Keratinocyte (primary cell): ENCODE measurements at places on chromosomes 3 and 15. TPM values are rescaled to one million over a fixed set of nuclear protein-coding genes. Genes with fewer than 3 reads are reported as not detected.

DNA sequence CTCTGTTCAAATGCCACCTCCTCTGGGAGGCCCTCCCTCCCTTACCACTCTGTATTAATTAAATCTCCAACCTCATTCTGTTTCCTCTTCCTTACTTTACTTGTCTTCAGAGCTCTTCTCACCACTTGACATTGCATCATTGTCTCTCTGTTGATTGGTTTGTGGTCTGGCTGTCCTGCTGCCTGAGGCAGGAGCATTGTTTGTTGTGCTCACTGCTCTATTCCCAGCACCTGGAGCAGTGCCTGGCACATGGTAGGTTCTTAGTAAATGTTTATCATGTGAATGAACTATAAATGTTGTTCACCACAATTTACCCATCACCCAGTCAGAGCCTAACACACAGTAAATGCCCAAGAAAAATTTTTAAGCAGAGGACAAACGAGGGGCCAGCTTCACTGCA, 6.7 kb upstream of the BFSP2 start:
- H3K4me3 ChIP-seq: no peak overlapping the region
- H3K4me1 ChIP-seq: no peaks in the 10 kb centered on the region
- H3K27ac ChIP-seq: no peak overlapping the region
- H3K36me3 ChIP-seq: no peaks in the 10 kb centered on the region
- H3K27me3 ChIP-seq: no peaks in the 10 kb centered on the region

Gene CLN6
- polyA plus RNA-seq: 26.7 to 36.3 TPM (median 33.0 TPM) in 3 replicates

DNA sequence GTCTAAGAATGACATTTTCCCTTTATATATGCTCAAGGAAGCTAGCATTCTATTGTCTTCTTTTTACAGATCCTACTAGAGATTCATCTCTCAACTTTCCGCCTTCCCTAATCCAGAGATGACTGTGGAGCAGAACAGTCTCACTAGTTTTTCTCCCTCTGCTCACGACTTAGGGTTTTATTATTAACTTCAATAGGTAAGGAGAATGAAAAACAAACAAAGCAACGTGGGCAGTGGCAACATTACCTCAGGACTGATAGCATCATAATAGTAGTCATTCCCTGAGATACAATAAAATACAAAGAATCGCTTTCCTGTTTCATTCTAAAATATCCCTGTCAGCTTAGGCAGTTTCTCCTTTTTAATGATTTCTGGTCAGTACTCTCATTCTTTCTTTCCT, 154.3 kb upstream of the PLAAT1 start:
- no peak for DNase-seq
- no peak overlapping the region for H3K4me3 ChIP-seq
- no peaks in the 10 kb centered on the region for H3K27me3 ChIP-seq
- no peak overlapping the region for H3K27ac ChIP-seq
- H3K4me1 ChIP-seq: no peaks in the 10 kb centered on the region
- H3K36me3 ChIP-seq: no peaks in the 10 kb centered on the region

DNA sequence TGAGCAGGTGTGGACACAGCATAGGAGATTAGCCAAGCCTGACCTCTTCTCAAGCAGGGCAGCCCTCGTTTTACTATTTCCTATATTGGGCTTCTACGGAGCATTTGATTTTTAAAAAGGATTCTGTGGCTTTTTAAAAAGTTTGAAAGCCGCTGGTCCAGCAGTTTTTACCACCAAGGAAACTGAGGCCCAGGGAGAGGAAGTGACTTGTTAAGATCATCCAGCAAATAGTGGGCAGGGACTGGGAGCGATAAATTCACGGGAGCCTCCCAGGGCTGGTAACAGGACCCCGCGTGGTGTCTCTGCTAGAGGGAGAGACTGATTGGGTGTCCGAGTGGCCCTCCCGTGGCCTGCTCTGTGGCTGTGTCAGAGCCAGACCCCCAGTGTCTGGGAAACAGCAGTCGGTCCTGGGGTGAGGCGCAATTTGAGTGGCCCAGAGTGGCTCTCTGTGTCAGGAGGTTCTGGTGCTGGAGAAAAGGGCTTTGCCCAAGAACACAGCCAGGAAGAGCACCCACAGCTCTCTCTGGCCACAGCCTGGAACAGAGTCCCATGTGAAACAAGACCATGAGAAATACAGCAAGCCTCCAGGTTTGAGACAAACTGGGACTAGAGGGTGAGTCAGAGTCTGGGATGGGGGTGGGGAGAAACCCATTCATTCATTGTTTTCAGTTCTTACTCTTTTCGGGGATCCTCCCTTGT, 4.2 kb downstream of the FURIN start:
- peaks cover 17% of the 10 kb centered on the region for H3K36me3 ChIP-seq
- H3K4me3 ChIP-seq: peak overlapping the region; percentile 77
- peak overlapping the region; percentile 92 for H3K27ac ChIP-seq

DNA sequence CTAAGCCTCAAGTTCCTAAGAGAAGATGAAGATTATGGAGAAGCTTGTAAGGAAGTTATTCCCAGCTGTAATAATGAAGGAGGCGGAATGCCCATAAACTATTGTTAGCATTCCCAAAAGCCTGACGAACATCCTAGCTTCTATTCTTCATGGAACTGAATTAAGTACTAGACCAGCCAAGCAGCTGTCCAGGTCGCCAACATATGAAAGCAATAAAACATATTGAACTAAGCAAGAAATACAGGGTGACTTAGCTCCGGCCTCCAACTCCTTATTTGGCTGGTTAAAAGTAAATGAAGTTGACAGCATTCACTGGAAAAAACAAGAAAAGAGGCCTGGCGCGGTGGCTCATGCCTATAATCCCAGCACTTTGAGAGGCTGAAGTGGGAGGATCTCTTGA, 174.0 kb upstream of the TPM1 start:
- H3K27me3 ChIP-seq: no peaks in the 10 kb centered on the region
- H3K27ac ChIP-seq: no peak overlapping the region
- no peaks in the 10 kb centered on the region for H3K4me1 ChIP-seq

- no peaks in the 10 kb centered on the region for H3K4me1 ChIP-seq
- no peak for DNase-seq
- H3K27me3 ChIP-seq: peaks cover 6% of the 10 kb centered on the region
- H3K36me3 ChIP-seq: no peaks in the 10 kb centered on the region
- no peak overlapping the region for H3K27ac ChIP-seq
These were observed 68.4 kb upstream of the SLCO3A1 start for GRCh38 chr15:91784973-91785709.

GRCh38 chr3:148360051-148360450, 337.7 kb upstream of the AGTR1 start:
- H3K36me3 ChIP-seq: no peaks in the 10 kb centered on the region
- H3K27ac ChIP-seq: no peak overlapping the region
- H3K4me1 ChIP-seq: no peaks in the 10 kb centered on the region

Gene PEX5L
- polyA plus RNA-seq: 0.54 to 0.92 TPM (median 0.68 TPM) in 3 replicates

- H3K36me3 ChIP-seq: no peaks in the 10 kb centered on the region
- H3K4me1 ChIP-seq: no peaks in the 10 kb centered on the region
- peaks cover 4% of the 10 kb centered on the region for H3K27me3 ChIP-seq
- DNase-seq: no peak
- no peak overlapping the region for H3K27ac ChIP-seq
These were observed 17.4 kb upstream of the KLHL6 start for GRCh38 chr3:183572935-183573334.

Gene KBTBD13
- not detected in 3 replicates for polyA plus RNA-seq

GRCh38 chr15:38440353-38441129, 13.4 kb upstream of the FAM98B start:
- H3K4me1 ChIP-seq: no peaks in the 10 kb centered on the region
- H3K36me3 ChIP-seq: no peaks in the 10 kb centered on the region
- H3K27me3 ChIP-seq: no peaks in the 10 kb centered on the region
- peak; percentile 13 for DNase-seq
- no peak overlapping the region for H3K27ac ChIP-seq

- H3K27me3 ChIP-seq: no peaks in the 10 kb centered on the region
- no peaks in the 10 kb centered on the region for H3K4me1 ChIP-seq
- no peaks in the 10 kb centered on the region for H3K36me3 ChIP-seq
- no peak overlapping the region for H3K27ac ChIP-seq
- no peak overlapping the region for H3K4me3 ChIP-seq
These were observed 14.6 kb downstream of the GABPB1 start for GRCh38 chr15:50340416-50340815.

DNA sequence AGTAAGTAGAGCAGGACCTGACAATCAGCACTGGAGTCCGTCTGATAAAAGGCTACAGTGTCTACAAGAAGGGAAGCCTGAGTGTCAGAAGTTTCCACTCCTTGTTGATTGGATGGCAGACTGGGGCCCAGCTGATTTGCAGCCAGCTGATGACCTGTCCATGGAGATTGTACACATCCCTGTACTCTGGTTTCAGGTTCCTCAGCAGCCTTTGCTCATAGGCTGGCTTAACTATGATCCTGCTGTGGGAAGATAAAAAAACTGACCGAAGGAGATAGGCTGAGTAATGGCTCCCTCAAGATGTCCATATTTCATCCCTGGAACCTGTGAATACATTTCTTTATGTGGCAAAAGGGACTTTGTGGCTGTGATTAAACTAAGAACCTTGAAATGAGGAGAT, 11.7 kb upstream of the LACTB start:
- no peaks in the 10 kb centered on the region for H3K4me1 ChIP-seq
- DNase-seq: no peak
- H3K36me3 ChIP-seq: no peaks in the 10 kb centered on the region
- H3K4me3 ChIP-seq: no peak overlapping the region

DNA sequence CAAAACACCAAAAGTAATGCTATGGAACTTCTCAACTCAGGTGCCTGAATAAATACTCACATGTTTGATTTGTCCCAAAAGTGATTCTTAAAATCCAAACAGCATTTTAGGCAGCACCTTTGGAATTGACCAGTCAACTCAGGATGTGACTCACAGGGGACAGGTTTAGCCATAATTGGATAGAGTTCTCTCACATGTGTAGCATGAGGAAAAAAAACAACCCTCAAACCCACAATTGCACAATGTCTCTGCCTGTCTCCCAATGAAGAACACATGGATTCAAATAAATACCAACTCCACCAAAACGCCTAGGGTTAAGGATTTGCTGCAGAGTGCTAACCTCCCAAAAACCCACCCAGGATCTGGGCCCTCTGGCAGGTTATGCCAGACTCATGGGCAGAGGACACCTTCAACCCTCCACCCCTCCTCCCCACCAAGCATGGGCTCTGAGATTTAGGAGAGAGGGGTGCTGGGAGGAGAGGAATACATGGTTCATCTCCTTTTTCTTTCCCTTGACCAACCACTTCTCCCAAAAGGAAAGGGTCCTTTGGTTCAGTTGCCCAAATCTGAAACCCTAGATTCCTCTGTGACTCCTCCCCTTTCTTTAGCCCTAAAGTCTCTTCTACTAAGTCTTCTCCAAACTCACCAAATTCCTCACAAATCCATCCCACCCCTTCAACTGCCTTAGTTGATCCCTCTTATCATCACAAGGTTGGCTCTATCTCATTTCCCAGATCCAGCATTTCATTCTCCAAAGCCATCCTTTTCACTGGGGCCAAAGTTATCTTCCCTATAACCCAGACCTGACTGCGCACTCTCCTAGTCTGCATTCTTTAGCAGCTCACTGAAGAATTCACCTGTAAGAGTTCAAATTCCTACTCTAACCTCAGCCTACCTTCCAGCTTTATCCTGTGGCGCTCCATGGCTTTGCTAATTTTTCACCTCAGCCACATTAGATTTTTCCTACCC, 7.7 kb downstream of the RYK start:
- H3K4me3 ChIP-seq: peak overlapping the region; percentile 39
- H3K36me3 ChIP-seq: peaks cover 2% of the 10 kb centered on the region
- no peaks in the 10 kb centered on the region for H3K27me3 ChIP-seq

GRCh38 chr3:10498271-10498670, 7.1 kb downstream of the ATP2B2 start:
- H3K4me1 ChIP-seq: peaks cover 2% of the 10 kb centered on the region
- no peak for DNase-seq
- no peaks in the 10 kb centered on the region for H3K36me3 ChIP-seq
- H3K27ac ChIP-seq: no peak overlapping the region
- peaks cover 22% of the 10 kb centered on the region for H3K27me3 ChIP-seq

Gene AGTR1
- not detected in 3 replicates for polyA plus RNA-seq
